ENCODE measurements at places on chromosomes 1 and 21.

DNA sequence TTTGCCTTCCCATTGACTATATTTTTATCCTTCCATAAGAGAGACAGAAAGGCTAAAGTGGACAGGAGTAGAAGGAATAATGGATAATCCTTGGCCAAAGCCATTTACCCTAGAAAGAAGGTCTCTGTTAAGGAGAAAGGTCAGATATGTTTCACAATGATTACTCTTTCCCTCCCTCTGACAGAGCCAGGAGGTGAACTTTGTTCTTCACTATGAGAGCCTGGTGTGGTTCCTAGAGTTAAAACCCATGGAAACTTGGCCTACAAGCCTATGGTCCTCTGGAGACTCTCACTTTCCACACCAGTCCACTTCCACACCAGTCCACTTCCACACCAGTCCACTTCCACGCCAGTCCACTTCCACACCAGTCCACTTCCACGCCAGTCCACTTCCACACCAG is 479.9 kb upstream of the ZP4 start:
- DNase-seq: no peak

- DNase-seq: peak; percentile 42
Measured at GRCh38 chr21:37266515-37267221, 466 bp downstream of the VPS26C start.

- peak; percentile 5 for DNase-seq
Measured at GRCh38 chr1:168441745-168442144, 102.1 kb downstream of the XCL2 start.

- peak; percentile 81 for DNase-seq
Measured at GRCh38 chr1:67019600-67020136, 34.3 kb downstream of the SLC35D1 start.

- DNase-seq: no peak
Measured at GRCh38 chr1:213564215-213564659, 423.5 kb upstream of the PROX1 start.

DNA sequence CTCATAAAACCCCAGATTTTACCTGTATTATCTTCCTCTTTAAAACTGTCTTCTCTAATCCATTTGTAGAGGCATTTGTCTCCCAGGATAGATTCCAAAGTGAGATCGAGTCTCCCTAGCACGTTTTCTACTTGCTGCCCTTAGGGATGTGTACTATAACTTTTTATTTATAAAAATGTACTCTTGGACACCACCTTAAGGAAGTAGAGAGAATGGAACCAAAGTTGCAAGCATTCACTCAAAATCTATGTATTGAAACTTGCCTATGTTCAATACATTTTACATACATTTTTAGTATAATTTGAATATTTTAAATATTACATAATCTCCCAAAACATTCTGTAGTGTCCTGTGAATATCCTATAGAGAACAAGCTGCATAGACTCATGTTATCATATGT is 842 bp upstream of the SPRR2A start:
- no peak for DNase-seq

DNA sequence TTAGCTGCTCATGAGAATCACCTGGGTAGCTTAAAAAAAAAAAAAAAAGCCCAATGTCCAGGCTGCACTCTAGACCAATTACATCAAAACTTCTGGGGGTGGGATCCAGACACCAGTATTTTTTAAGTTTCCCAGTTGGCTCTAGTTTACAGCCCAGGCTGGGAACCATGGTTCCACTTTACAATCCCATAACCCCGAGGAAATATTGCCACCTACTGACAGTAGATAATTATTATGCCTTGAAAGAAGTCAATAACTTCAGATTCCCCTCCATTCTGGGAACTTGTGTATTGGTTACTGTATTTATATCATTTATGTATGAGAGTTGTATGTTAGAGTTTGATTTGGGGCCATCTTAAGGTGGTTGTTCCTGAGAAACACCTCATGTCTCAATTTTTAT is 100.2 kb downstream of the SPATA46 start:
- DNase-seq: peak; percentile 25

DNA sequence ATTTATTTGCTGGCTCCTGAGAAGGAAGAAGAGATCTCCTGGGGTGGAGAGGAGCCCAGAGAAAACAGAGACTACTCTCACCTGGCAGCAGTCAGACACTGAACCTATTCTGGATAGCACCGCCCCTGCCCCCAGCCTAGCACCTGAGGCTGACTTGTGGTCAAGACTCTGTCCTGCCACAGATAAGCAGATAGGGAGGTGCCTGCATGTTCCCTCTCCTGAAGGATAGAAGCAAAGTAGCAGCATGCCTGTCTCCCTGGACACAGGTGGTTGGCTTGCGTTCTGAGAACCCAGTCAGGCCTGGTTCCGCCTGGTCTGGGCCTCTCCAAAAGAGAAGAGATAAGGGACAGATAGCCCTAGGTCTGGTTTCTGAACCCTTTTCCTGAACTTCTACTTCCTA is 1.3 kb upstream of the EFNA3 start:
- DNase-seq: no peak

GRCh38 chr1:210496063-210496462 is 167.4 kb downstream of the HHAT start:
- DNase-seq: peak; percentile 92

DNA sequence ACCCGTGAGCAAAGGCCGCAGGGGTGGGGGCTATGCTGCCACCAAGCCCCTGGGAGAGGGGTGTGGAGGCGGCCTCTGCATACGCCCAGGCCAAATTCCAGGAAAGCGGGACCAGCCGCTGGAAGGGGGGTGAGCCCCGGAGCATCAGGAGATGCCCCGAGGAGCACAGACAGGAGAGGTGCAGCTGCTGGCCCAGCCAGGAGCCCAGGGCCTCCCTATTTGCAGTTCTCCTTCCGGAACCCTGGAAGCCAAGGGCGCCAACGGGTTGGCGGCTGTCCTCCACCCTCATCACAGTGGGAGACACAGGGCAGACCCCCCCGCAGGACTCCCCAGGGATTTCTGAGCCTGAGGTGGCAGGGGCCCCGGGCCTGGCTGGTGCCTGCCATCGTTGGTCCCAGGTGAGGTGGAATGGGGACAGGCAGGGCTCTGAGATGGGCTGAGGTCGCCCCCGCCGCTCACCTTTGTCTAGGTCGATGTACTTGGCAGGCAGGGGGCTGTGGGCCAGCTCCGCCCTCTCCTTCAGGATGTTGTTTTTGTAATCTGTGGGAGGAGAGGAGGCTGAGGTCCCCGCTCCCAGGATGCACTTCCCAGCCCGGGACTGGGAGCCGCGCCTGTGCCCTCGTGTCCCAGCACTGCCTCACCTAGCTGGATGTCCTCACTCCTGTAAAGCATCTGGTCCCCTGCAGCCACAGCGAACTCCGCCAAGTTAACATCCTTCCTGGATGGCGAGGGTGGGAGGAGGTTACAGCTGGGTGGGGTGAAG is 4.4 kb upstream of the DVL1 start:
- no peak for DNase-seq

- no peak for DNase-seq
Measured at GRCh38 chr1:38283696-38284470, 237.3 kb upstream of the POU3F1 start.

GRCh38 chr1:36187800-36188593 is 32.0 kb downstream of the MAP7D1 start:
- DNase-seq: peak; percentile 92

DNA sequence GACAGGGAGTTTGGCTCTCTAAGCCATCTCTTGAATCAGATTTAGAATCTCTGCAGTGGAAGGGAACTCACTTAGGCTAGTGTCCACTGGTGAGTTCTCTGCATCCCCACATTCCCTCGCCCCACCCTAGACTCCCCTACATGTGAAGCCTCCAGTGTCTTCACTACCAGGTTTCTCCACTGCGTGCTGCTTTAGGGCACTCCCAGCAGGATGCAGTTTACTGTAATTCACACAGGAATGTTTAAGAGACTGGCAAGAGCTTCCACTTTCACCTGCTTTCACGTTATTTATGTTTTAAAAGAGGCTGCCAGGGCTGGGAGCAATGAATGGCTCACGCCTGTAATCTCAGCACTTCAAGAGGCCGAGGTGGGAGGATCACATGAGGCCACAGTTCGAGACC is 60.2 kb downstream of the KAZN start:
- DNase-seq: no peak

DNA sequence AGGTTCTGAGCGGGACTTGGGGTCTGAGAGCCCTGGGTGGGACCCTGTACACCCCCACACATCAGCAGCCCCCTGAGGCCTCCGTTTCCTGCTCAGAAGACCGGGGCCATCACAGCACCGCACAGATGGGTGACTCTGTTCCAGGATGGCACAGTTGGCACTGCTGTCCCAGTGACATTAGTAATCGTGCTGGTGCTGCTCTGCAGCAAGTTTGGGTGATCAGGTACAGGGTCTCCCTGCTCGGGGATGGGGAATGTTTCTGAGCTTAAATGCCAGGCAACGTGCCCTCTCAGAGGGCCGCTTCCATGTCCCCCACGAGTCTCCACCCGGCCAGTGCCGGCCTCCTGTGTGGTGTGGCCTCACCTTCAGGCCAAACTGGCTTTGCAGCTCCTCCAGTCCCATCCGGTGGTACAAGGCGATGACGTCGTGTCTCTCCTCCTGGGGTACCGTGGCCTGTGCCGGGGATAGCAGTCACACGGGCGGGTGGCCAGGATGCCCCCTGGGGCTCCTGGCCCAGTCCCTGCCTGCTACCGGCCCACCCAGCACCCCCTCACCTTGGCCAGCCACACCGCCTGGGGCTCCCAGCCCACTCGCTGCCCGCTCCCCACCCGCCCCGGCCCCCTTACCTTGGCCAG is 17.1 kb downstream of the PRXL2B start:
- DNase-seq: no peak

DNA sequence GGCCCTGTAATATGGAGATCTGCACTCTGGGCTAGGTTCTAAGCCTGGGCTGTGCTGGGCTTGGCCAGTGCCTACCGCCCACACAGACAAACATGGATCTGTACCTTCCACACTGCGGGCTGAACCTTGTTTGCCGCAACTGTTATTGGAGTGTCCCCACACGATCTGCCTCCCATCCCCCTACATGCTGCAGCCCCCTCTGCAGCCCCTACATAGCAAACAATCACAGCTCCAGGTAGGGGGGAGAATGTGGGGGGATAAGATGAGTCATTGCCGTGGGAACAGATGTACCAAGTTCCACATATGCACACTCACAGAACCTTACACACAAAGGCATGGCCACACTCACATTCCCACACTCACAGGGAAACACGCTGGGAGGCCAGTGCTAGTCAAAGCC is 2.1 kb upstream of the HCRTR1 start:
- peak; percentile 23 for DNase-seq

- no peak for DNase-seq
Measured at GRCh38 chr1:229260297-229260696, 10.6 kb upstream of the RAB4A start.
